ENCODE measurements at places on chromosomes 3 and 15.
A peak's percentile ranks its signal among the peaks of the same experiment; 100 is the strongest.

DNA sequence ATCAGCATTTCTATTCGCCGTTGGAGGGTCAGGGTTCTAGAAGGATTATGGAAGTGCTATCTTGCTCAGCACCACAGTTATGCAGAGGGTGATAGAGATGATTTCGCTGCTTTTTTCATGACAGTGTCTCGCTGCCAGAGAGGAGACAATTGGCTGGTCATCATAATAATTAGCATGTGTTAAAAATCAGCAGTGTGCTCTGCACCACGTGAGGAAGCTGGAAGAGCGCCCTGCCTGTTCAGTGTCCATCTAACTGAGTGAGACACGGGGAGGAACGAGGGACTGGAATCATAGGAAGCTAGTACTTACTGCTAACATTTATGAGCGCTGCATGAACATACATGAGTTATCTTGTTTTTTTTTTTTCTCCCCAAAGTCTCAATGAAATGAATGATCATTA is 116.2 kb upstream of the PLAAT1 start:
- no peak for DNase-seq

- no peak for DNase-seq
Observed at GRCh38 chr3:144129536-144130214, 158.1 kb downstream of the DIPK2A start.

GRCh38 chr3:49716691-49717210 is 2.7 kb downstream of the AMIGO3 start:
- peak; percentile 18 for DNase-seq

DNA sequence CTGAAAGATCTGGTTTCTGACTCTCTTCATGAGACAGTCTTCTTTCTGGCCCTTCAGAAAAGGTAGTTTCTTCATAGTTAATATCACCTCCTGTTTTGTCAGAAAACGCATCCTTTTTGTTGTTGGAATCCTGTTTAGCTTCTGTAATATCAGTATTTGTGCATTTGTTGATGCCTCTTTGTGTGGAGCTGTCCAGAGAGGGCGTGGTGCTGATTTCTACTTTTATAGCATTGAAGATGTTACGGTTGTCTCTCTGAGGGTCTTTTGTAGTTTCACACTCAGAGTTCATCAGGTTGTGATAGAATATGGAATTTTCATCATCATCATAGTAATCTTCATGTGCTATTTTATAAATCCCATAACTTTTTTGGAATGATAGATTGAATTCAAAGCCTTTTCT is 8.9 kb downstream of the GPR149 start:
- DNase-seq = no peak

- DNase-seq = no peak
Observed at GRCh38 chr3:141009496-141009895, 41.7 kb upstream of the SPSB4 start.

DNA sequence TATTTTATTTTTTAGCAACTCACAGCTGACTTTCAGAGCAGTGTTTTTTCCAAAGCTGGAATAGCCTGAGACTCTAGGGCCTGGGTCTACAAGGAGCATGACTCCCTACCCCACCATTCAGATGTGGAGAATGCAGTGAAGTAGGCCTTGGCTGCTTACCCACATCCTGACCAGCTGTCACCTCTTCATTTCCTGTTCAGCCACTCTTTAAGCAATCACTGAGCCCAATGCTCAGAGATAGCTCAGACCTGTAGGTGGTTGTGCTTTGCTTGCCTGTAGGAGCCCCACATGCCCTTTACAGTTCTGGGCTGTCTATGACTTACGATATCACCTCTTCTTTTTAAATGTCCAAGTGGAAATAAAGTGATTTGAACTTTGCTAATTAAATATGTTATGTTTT is 148.1 kb downstream of the NEK11 start:
- no peak for DNase-seq

- no peak for DNase-seq
Observed at GRCh38 chr3:138063416-138063815, 52.0 kb downstream of the DZIP1L start.

- DNase-seq = peak; percentile 92
Observed at GRCh38 chr15:75202251-75203016, 752 bp downstream of the C15orf39 start.

- no peak for DNase-seq
Observed at GRCh38 chr3:43455233-43455632, 166.6 kb downstream of the ANO10 start.

DNA sequence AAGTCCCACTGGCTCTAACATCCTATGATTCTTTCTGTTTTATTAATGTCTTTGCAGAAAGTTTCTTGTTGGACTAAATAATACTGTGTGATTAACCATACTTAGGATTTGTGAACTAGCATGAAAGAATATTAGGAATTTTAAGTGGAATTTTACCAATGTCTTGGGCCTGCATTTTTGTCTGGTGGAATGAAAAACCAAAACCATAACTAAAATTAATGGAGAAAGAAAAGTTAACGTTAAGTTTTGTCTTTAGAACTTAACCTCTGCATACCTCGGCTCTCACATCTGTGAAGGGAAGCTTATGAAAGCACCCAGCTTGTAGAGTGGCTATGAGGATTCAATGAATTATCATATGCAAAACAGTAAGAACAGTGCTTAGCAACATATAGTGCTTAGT is 6.5 kb downstream of the FBN1 start:
- DNase-seq = no peak

DNA sequence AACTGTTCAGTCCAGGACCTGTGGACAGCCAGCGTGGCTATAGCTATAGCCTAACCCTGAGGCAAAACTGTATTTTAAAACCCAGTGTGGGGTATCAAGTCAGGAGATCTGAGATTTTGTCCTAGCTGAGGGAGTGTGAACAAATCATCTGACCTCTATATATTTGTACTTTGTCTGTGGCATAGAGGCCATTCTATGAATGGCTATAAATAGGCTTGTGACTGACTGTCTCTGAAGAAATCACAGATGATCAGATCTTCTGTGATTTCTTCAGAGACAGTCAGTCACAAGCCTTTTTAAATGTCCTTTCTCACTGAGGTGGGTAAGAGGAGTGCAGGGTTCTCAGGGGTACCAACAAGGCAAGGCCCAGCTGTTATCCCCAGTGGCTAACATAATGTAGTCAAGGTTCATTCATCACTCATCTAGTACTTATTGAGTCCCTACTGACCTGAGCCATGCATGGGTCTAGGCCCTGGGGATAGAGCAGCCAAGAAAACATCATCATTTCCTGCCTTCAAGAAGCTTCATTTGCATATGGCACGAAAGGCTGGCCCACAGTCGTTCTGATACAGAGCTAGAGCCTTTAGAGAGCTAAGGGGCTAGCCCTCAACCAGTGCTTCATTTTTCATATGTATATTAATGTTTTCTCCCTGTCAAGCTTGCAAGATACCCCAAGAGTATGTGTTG is 53.3 kb downstream of the TIPARP start:
- no peak for DNase-seq

GRCh38 chr15:76718863-76719262 is 186.3 kb downstream of the SCAPER start:
- DNase-seq = no peak

DNA sequence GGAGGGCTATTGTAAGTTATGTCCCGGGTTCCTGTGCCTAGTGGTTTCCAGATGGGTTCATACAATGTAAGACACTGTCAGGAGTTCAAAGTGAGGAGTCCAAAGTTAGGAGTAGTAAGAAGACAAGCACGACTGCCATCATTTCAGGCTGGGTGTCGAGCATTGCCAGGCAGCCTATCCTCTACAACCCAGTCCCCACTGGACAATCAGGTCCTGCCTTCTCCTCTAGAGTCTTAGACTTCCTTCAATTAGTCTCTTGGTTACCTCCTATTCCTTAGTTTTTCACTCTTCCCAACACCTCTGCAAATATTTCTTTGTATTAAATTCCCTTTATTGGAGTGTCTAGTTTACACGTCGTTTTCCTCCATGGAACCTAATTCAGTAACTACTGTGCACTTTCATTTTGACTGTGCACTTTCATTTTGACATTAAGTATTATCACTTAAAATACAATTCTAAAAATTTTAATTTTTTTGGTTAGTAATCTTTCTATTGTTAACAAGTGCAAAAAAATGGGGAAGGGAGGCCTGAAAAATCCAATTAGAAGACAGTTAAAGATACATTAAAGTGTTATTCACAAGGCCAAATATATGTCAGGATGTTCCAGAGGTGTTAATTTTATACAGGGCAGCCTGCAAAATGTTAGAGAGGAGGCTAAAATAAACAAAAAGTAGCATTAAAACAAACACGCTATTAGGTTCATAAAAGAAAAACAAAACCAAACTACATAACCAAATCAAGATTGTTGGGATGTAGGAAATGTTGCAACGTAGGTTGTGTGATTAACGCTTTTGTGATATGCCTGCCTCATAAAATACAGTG is 155.3 kb downstream of the TBL1XR1 start:
- DNase-seq = no peak

DNA sequence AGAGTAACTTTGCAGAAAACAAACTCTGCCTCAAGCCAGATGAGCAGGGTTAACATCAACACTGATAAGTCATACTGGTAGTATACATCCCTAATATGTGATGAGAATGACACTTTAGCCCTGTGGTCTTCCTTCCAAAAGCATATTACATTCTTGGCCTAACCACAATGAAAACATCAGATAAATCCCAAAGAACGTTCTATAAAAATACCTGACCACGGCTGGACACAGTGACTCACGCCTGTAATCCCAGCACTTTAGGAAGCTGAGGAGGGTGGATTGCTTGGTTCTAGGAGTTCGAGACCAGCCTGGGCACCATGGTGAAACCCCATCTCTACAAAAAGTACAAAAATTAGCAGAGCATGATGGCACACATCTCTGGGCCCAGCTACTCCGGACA is 4.7 kb downstream of the TMCC1 start:
- no peak for DNase-seq

GRCh38 chr3:8095724-8096123 is 405.9 kb upstream of the LMCD1 start:
- DNase-seq = no peak
